ENCODE measurements at places on chromosomes 5 and 9.

GRCh38 chr9:132861666-132862065 is 16.4 kb downstream of the AK8 start:
- DNase-seq, result no peak

- DNase-seq, result no peak
Measured at GRCh38 chr9:136190237-136190601, 14.7 kb downstream of the LHX3 start.

DNA sequence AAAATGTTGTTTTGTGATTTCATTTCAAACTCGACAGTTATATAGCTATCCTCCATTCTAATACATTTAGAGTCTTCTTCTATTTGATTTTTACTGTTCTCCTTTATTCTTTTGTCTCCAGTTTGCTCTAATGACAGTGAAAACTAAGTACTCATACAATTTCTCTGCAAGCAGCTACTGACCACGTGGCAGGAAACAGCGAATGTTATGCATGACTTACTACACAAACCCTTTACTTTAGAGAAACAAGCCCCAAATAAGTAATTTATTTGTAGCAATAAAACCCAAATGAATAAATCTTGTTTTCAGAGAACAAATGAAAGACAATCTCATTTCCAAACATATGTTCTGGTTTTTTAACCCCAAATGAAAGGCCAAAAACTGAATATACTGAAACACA is 41.9 kb downstream of the CDH6 start:
- no peak for DNase-seq

DNA sequence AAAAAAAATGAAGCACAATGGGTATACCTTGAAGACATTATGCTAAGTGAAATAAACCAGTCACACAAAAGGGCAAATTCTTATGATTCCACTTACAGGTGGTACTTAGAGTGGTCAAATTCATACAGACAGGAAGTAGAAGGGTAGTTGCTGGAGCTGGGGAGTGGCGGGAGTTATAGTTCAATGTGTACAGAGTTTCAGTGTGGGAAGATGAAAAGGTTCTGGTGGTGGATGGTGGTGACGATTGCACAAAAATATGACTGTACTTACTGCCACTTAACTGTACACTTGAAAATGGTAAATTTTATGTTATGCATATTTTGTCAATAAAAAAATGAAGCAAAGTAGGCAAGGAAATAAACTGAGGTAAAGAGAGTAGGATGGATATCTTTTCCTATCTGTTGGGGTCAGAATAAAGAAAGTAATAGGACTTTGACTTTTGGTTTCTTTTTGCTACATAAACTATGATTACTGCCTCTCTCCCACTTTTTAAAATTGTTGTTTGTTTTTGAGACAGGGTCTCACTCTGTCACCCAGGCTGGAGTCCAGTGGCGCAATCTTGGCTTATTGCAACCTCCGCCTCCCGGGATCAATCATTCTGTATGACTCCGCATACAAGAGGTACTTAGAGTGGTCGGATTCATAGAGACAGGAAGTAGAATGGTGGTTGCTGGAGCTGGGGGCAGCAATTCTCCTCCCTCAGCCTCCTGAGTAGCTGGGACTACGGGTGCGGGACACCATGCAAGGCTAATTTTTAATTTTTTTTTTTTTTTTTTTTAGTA is 4.0 kb upstream of the PSAT1 start:
- DNase-seq, result no peak

GRCh38 chr5:104241046-104241445 is 678.5 kb upstream of the NUDT12 start:
- DNase-seq, result no peak

GRCh38 chr9:72150127-72150526 is 887 bp downstream of the GDA start:
- no peak for DNase-seq

DNA sequence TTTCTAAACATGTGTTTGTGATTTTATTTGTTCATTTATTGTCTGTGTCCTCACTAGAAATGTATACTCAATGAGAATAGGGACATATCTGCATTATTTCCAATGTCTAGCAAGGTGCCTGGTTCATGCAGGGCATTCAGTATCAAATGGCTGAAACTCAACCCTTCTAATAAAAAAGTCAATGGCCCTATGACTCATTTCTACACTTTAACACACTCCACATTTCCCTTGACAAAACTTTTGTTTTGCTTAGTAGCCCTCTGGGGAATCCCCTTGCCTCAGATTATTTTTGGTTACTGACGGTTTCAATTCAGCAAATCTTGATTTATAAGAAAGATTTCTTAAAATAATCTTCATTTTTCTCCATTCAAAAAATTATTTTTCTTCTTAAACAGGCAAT is 206.0 kb upstream of the DMRTA1 start:
- DNase-seq, result no peak

DNA sequence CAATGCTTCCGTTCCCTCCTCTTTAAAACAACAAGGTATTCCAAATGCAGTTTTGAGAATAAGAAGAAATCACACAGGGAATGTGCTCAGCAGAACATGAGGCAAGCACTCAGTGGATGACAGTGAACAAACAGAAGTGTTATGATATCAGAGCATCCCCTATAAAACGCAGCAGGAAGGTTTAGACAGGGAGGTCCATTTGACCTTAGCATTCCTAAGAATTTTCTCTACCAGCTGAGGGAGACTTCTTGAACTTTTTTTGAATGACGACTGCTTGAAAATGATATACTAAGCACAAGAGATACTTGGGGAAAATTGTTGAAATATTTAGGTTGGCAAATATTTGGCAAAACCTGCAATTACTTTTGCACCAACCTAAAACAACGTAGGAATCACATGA is 3.9 kb downstream of the AMACR start:
- no peak for DNase-seq

GRCh38 chr9:111481885-111482636 is 2.1 kb downstream of the ECPAS start:
- DNase-seq, result no peak

DNA sequence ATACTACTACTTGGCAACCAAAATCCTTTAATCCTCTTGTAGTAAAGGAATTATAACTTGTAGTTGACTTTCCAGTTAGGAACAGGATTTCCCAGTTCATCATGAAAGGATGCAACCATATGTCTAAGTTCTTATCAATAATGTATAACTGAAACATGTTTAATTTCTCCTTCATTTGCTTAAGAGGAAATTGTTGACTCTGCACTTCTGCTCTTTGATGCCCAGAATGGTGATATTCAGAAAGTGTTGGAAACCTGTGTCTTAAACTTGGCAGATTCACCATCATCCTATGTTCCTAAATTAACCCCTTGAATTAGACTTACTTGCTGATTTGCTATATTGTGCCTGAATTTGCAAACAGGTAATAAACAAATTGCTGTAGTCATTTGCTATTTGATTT is 201.5 kb downstream of the PTPRD start:
- no peak for DNase-seq

GRCh38 chr5:15718421-15719179 is 218.6 kb downstream of the FBXL7 start:
- no peak for DNase-seq

- peak; percentile 14 for DNase-seq
Measured at GRCh38 chr9:33719581-33720374, 75.6 kb upstream of the PRSS3 start.

DNA sequence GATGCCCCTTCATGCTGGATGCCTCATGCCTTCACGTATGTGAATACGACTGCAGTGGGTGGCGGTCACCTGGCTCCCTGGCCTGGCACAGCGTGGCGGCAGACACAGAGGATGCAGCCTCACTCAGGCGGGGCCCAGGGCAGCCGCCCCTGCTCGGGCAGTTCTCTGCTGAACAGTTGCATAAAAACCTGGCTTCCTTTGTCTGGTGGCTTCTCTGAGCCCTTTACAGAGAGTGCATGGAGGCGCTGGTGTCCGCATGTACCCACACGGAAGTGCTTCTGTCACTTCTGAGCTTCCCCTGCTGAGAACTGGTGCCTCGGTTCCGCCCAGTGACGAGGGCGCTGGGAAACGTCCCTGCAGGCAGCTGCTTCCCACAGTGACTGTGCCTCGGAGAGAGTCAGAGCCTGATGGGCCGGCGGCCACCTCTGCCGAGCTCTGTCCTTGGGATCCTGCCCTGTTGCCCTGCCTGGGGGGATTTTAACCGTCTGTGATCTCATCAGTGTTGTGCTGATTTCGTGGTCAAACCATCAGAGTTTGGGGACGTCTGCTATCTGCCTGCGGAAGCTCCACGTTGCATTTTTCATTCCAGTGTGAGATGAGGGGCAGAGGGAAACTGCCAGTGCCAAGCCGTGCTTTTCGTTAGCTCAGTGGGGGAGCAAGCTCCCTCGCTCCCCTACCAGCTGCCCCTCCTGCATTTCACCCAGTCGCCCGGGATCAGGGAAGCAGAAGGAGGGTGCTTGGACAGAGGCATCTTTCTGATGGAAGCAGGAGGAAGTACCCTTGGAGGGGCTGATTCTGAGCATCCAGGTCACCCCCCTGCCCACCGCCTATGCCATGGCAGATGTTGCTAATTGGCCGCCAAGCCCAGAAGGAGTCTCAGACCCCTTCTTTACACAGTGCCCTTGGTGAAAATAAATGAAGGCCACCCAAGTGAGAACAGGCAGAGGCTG is 153.0 kb upstream of the COL5A1 start:
- no peak for DNase-seq

DNA sequence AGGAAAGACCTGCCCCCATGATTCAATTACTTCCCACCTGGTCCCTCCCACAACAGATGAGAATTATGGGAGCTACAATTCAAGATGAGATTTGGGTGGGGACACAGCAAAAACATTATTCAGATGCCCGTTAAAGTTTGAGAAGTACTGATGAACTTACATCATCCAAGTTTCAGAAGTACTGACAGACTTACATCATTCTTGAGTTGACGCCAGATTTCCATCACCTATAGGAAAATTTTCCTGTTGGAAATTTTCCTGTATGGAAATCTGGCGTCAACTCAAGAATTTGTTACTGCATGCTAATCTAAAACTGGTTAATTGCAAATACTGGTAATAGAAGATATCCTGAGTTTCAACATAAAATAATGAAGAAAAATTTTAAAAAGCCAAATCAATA is 975.9 kb downstream of the MAT2B start:
- no peak for DNase-seq

- no peak for DNase-seq
Measured at GRCh38 chr5:55226027-55226933, 835 bp downstream of the MCIDAS start.

DNA sequence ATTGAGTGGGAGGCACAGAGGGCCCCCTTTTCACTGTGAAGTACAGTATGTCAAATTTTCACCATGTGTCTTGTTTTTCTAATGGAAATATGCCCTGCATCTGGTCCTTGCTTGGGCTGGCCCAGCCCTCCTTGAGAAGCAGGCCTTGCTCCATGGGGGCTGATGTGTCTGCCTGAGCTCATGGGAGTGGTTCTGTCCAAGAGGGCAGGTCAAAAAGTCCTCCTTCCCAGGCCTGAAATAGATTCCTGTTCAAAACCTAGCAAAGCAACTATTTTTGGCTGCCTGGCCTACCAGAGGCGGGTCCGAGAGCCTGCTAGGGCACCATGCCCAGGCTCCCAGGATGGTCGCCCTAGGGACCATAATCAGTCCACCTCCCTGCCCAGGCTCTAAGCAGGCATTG is 40.5 kb upstream of the NEURL1B start:
- no peak for DNase-seq

DNA sequence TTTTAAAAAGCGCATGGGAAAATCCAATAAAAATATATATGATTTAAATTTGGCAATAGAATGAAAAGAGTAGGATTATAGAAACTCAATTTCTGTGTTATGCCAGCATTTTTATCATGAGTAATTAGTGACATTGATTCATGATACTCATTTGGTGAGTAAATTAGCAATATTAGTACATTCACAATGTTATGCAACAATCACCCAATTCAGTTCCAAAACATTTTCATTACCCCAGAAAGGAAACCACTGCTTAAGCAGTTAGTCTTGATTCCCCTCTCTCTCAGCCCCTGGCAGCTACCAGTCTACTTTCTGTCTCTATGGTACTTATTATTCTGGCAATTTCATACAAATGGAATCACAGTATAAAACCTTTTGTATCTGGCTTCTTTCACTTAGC is 27.0 kb downstream of the OSMR start:
- no peak for DNase-seq

GRCh38 chr9:134366223-134367031 is 40.2 kb downstream of the RXRA start:
- DNase-seq, result no peak

GRCh38 chr5:59674763-59675162 is 218.8 kb downstream of the PDE4D start:
- no peak for DNase-seq
